ENCODE measurements at places on chromosomes 13 and 19.

DNA sequence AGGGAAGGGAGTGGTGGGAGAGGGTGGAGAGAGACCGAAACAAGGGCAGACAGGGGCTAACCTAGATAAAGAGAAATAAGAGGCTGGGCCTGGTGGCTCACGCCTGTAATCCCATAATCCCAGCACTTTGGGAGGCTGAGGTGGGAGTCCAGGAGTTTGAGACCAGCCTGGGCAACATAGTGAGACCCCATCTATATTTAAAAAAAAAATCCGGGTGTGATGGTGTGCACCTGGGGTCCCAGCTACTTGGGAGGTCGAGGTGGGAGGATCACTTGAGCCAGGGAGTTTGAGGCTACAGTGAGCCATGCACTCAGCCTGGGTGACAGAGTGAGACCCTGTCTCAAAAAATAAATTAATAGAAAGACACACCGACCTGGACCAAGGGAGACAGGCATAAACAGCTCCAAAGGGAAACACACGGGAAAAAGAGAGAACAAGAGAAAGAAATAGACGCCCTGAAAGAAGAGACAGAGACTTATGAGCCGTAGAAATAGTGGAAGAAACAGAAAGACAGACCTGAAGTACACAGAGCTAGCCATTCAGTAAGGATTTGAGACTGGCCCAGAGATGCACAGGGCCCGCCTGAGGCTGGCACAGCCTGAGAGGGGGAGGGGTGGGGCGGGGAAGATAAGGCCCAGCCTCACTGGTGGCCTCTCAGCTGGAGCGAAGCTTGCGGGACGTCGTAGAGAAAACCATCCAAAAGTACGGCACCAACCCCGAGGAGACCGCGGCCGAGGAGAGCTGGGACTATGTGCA is 2.2 kb downstream of the CD37 start:
- no peak for DNase-seq

DNA sequence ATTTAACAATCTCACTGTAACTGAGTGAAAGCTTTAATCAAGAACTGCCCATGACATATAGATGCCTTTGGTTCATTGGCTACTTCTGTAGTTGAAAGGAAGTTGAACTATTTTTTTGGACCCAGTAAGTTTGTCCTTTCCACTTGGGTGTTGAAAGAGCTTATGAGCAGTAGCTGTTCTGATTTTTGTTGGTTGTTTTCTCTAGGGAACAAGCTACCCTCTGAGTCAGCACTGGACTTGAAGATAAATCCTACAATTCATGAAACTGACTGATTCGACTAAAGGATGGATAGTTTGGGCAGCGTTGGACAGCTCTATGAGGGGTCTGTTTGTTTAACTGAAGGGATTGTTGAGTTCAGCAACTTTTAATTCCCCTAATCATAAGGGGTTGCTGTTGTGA is 101.0 kb downstream of the PAN3 start:
- DNase-seq = no peak

DNA sequence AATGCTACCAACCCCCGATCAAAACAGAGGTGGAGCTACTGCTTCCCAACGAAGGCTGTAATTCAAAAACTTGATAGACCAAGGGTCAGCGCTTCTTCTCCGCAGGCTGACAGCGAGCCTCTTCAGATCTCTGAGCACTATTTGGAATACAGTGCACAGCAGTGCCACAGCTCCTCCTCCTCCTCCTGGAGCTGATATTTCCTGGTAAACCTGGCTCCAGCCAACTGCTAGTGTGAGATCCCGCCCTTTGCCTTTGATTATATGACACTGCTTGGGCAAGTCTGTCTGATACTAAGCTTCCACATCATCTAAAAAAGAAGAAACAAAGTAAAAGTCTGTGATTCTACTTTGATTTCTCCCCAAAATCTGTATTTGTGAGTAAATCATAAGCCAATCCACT is 710.5 kb downstream of the DACH1 start:
- DNase-seq = no peak

- DNase-seq = peak; percentile 67
These were observed 24.6 kb downstream of the SPC24 start for GRCh38 chr19:11130824-11131455.

DNA sequence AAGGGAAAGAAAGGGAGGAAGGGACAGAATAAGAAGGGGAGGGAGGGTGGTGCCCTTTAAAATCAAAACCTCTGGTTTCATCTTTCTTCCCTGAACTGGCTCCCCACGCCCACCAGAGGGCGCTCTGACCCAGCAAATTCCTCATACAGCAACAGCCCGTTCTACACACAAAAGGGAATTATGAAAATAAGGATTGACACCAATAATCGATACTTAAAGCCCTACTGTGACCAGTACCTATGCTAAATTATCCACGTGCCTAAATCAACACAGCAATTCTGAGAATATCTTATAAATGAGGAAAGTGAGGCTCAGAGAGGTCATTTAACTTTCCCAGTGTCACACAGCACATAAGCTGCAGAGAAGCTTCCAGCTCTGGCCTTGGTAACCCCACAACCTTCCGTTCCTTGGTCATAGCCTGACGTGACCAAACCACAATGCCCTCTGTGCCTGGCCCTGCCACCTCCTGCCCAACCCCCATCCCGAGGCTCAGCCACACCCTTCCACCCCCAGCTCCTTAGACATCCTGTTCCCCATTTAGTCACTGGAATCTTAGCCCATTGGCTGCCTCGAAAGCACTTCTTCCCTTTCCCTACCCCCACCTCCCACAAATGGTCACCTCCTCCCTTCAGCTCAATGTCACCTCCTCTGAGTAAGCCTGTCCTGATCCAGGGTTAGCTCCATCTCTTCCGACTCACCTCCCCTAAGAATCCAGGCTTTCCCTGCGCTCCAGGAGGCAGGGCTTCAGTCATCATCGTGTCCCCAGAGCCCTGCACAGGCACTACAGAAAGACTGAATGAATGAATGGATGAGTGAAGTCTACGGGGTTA is 34.2 kb upstream of the PNMA8B start:
- peak; percentile 67 for DNase-seq

DNA sequence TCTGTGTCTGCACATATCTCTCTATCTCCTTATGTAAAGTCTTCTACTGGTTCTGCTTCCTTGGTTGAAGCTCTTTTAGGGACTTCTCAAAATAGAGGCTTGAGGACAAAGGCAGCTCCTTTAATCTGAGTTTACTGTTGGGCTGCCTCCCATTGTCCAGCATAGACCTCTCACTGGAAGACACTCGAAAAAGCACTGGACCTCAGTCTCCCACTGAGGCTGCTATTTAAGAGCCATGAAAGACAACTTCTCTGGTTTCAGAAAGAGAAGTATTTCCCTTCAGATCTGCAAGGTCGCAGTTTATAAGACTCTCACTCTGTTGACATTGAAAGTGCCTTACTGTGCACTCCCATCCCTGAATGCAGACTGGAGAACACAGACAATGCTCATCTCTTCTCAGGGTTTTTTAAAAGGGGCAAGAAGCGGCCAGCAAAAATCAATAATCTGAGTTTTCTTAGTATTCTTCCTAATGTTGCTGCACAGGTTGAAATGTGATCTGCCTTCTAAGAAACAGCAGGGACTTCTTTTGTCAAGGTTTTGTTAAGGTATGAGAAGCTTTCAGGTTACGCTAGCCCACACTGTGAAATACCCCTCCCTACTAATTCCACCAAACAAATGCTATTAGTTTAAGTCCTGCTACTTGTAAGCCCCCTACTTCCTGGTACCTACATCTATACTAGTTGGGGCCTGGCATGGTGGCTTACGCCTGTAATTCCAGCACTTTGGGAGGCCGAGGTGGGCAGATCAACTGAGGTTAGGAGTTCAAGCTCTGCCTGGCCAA is 450.0 kb upstream of the SLC10A2 start:
- no peak for DNase-seq

GRCh38 chr13:47656651-47657050 is 344.4 kb downstream of the SUCLA2 start:
- no peak for DNase-seq

DNA sequence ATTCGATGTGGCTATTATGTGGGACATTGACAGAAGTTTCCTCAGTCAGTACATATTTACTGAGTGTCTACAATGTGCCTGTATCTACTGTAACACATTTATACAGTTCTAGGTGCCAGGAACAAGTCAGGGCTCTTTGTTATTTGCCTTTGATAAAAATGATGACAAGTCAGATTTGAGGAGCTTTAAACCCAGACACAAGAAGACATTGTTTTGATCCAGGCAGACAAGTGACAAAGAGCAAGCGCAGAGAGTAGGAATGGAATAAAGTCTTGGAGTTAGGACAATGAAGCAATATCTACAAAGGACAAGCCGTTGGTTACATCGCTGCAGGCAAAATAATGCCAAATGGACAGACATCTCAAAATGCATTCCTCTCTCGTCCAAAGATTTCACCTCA is 70.1 kb downstream of the ITGBL1 start:
- DNase-seq = no peak

DNA sequence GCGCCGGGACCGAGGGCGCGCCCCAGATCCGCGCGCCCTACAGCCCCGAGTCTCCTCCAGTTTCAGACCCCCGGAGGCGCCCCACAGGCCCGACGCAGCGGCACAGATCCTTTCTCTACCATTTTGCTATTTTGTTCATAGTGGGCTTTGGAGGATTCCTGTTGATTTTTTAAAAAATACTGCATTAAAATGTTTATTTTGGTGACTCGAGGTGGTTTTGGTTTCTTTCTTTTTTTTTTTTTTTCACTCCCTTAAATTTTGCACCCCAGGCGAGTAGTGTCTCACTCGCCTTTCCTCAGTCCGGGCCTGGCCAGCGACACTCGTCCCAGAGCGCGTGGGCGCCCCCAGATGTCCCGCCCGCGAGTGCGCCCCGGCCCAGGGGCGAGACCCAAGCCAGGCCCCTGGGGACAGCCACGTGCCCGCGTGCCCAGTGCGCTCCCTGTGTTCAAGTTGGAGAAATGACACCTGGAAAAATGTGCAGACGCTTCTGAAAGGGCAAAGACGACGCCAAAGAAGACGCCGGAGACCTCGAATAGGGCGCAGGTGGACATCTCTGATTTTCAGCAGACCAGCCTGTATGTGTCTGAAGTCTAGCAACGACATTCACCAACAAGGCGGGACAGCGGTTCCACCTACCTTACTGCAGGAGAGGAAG is 471 bp upstream of the INSR start:
- peak; percentile 73 for DNase-seq

DNA sequence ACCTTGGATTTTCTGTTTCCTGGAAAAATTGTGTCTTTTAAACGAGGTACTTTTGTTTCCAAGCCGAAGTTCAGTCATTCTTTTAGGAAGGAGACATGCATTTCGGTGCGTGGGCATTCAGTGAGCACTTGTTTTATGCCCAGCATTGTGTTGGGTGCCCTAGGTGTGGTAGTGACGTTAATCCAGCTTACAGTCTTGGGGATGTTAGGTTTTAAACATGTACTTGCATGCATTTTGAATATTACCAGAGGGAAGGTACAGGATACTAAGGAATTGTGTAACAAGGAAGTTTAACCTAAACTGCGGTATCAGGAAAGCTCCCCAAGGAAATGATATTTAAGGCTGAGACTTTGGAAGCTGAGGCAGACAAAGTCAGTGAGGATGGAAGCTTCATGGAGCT is 66.3 kb downstream of the ARHGAP35 start:
- no peak for DNase-seq

- DNase-seq = no peak
These were observed 28.9 kb upstream of the CYSLTR2 start for GRCh38 chr13:48624858-48625257.

- no peak for DNase-seq
These were observed 186.2 kb downstream of the POSTN start for GRCh38 chr13:37412241-37412921.

DNA sequence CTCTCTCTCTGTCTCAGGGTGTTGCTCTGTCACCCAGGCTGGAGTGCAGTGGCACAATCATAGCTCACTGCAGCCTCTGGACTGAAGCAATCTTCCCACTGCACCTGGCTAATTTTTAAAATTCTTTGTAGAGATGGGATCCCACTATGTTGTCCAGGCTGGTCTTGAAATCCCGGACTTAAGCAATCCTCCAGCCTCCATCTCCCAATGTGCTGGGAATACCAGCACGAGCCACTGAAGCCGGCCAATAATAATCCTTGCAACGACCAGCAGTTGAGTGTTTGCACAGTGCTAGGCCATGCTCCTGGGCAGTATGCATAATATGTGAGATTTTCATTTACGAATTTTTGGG is 640 bp upstream of the EPOR start:
- no peak for DNase-seq

- no peak for DNase-seq
These were observed 12.7 kb downstream of the ZNF417 start for GRCh38 chr19:57903618-57904184.

DNA sequence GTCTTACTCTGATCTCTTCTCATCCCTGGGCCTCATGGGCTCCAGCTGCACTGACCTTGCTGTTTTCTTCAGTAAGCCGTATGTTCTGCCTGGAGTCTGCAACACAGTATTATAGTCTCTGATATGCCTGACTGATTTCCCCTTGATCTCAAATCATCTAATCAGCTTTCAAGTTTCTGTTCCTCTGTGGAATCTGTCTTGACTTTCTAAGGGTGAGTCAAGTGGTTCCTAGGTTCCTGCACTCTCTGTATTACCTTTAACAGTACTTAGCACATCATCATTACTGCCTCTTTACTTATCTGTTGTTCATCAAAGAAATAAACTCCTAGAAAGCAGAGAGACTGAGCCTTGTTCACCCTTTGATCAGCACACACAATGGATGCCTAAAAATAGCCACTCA is 350.7 kb downstream of the LMO7 start:
- no peak for DNase-seq

DNA sequence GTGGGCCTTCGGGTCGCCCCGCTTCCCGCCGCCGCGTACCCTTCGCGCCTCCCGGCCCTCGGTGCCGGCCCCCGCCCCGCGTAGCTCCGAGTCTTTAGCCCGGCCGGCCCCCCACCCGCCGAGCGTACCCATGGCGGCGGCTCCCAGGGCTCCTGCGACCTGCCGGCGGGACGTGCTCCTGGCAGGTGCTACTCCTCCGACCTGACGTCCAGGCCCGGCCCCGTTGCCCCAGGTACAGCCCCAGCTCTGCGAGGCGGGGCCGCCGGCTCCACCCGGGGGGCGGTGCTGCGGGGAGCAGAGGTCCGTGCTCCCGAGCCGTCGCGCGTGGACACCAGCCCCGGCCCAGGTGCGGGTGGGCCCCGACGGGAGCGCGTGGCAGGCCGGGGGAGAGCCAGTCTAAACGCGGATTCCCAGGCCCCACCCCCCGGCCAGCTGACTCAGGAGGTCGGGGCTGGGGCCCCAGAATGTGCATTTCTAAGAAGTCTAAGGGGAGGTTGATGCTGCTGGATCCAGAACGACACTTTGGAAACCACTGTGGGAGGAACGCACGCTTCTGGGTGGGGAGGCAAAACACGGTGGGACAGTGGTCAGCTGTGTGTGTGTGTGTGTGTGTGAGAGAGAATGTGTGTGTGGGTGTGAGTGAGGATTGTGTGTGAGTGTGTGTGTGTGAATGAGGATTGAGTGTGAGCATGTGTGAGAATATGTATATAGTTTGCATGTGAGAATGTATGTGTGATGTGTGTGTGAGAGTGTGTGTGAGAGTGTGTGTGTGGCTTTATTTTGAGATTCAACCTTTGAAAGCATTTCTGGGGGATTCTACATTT is at the start of gene SLC15A1:
SLC15A1 (minus strand) TSS at position 206 of the 824 bp plus-strand sequence; CDS start at position 132, 74 bp downstream.
- DNase-seq = no peak

DNA sequence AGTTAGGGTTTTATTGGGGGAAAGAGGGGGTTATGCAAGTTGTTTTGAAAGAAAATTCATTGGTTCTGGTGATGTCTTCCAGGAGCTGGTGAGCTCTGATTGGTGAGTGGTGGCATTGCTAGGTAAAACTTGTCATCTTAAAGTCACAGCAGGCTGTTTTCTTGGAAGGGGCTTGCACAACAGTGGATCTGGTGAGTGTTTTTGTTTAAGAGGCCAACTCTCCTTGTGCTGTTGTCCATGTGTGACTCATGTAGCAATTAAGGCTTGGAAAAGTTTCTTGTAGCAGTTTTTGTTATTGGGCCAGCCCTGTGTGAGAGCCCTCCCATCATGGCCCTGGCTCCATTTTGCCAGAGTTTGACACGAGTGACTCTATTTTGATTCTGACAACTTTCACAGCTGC is 109.4 kb downstream of the RFC3 start:
- DNase-seq = no peak
